ENCODE measurements at places on chromosomes 7 and 10. TPM values are rescaled to one million over a fixed set of nuclear protein-coding genes. Genes with fewer than 3 reads are reported as not detected.

DNA sequence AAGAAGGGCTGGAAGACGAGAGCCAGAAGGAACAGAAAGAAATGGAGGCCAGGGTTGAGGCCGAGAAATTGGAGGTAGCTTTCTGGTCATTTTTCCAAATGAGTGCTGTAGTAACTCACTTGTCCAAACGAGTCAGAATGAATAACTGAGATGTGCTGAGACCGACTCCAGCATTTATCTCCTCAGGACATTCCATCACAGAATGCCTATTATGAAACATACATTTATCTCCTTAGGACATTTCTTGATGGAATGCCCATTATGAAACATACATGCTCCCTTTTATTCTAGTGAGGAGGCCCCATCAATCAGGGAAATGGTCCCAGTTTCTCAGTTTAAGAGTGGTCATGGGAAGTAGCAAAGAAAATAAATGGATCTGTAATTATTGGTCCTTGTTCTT, 16.5 kb downstream of the AVL9 start:
- H3K27ac ChIP-seq = no peak overlapping the region
- no peaks in the 10 kb centered on the region for H3K36me3 ChIP-seq
- DNase-seq = no peak
- H3K4me3 ChIP-seq = no peak overlapping the region
- H3K27me3 ChIP-seq = no peaks in the 10 kb centered on the region

DNA sequence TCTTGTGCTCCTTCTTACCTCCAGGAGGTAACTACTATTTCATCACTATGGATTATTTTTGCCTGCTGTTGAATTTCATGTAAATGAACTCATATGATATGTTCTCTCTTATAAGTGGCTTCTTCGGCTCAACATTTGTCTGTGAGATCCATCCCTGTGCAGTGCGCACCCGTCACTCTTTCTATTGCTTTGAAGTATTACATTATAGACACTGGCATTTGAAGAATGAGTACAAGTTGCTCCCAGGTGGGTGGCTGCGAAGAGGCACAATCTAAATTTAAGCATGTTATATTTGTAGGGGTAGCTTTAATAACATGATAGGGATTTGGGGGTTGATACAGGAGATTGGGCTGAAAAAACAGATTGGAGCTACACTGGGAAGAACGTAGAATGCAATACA, 809.7 kb downstream of the CCSER2 start:
- DNase-seq = no peak
- H3K36me3 ChIP-seq = no peaks in the 10 kb centered on the region
- no peak overlapping the region for H3K4me3 ChIP-seq
- no peak overlapping the region for H3K27ac ChIP-seq

DNA sequence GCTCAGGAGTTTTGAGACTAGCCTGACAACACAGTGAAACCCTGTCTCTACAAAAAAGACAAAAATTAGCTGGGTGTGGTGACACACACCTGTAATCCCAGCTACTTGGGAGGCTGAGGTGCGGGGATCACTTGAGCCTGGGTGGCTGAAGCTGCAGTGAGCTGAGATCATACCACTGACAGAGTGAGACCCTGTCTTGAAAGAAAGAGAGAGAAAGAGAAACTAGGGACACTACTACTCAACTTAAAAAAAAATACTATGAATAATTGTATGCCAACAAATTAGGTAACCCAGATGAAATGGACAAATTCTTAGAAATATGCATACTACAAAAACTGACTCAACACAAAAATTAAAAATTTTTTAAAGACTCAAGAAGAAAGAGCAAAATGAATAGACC, 28.5 kb downstream of the SMURF1 start:
- no peaks in the 10 kb centered on the region for H3K36me3 ChIP-seq
- H3K4me3 ChIP-seq = no peak overlapping the region
- DNase-seq = no peak
- no peaks in the 10 kb centered on the region for H3K27me3 ChIP-seq

GRCh38 chr7:148919859-148920258, 35.8 kb upstream of the EZH2 start:
- H3K36me3 ChIP-seq = no peaks in the 10 kb centered on the region
- H3K27ac ChIP-seq = no peak overlapping the region
- no peaks in the 10 kb centered on the region for H3K27me3 ChIP-seq
- H3K4me3 ChIP-seq = no peak overlapping the region
- no peaks in the 10 kb centered on the region for H3K4me1 ChIP-seq
- DNase-seq = no peak

Gene FAM25A
- total RNA-seq = not detected

Gene KCP
- 14.1 TPM for total RNA-seq

Gene KCNH2
- 8.5 TPM for total RNA-seq

DNA sequence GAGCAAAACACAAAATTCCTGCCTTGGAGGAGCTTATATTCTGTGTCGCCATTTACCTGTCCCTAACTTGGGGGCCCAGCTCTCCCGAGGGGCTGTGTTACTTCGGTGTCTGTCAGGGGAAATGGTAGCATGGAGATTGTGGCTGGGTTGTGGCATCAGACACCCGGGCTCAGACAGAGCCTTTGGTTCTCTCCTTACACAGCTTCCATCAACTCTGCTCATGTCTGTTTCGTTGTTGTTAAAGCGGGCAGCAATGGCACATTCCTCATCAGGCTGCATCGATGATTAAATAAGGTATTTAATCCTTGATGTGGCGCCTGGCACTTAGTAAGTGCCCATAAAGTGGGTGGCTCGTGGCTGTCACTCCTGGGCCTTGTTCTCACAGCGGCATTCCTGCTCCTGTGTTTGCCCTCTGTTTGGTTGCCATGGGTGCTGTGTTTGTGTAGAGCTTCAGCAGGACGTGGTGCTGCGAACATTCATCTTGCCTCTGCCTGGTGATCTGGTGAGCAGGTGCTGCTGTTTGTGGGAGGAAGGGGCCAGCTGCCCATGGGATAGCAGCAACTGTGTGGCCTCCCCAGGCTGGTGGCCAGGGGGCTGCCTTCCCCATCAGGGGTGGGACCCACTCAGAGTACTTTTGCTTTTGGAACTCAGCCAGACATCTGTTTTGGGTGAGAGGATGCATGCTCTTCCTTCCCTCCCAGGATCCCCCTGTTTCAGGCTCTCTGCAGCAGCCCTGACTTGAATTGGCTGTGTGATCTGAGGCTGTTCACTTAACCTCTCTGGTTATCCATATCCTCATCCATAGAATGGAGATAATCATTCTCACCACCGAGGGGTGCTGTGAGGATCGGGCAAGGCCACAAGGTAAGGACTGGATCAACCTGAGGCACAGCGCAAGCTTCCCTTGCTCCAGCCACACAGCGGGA, 207.2 kb upstream of the SVIL start:
- H3K27ac ChIP-seq = peak overlapping the region; percentile 35
- H3K27me3 ChIP-seq = no peaks in the 10 kb centered on the region
- no peak overlapping the region for H3K4me3 ChIP-seq
- no peaks in the 10 kb centered on the region for H3K36me3 ChIP-seq
- no peaks in the 10 kb centered on the region for H3K4me1 ChIP-seq

- no peaks in the 10 kb centered on the region for H3K27me3 ChIP-seq
- H3K4me3 ChIP-seq = peak within 1 kb of the TSS; percentile 98
- H3K36me3 ChIP-seq = no peaks in the 10 kb centered on the region
- DNase-seq = peak; percentile 80
These were observed at the start of gene EGFR for GRCh38 chr7:55018361-55019190. Gene EGFR (plus strand): TSS chr7:55019017. CDS start chr7:55019278, 261 bp downstream.

- H3K4me3 ChIP-seq = peak overlapping the region; percentile 89
- H3K27me3 ChIP-seq = no peaks in the 10 kb centered on the region
- H3K27ac ChIP-seq = peak overlapping the region; percentile 63
- peak; percentile 76 for DNase-seq
- H3K36me3 ChIP-seq = no peaks in the 10 kb centered on the region
These were observed 983 bp downstream of the FZD8 start for GRCh38 chr10:35640951-35641675.

DNA sequence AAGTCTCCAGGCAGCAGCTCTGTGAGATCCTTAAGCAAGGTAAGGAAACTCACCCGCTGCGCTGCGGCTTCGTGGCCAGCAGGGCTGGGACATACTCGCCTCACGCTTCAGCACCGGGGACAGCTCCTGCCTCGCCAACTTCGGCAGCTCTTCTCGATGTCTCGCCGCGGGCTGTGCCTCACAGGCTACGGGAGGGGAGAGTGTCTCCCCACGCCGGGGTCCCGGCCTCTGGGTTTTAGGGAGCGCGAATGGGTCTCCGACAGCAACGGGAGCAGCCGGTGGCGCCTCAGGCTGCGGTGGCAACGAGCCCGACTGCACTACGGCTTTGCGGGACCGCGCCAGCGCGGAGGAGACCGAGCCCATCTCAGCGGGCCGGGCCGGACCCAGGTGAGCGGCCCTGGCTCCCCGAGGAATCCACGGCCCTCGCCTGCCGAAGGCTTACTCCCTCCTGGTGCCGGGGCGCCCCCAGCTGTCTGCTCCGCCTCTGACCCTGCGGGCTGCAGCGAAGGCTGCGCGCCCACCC, 62.4 kb downstream of the LSM5 start:
- H3K4me3 ChIP-seq = no peak overlapping the region
- H3K27me3 ChIP-seq = peaks cover 4% of the 10 kb centered on the region
- no peaks in the 10 kb centered on the region for H3K4me1 ChIP-seq
- H3K36me3 ChIP-seq = no peaks in the 10 kb centered on the region

Gene DUSP5
- 24.8 TPM for total RNA-seq

Gene FAM25G
- total RNA-seq = not detected
